ENCODE measurements at places on chromosomes 6 and 20.

DNA sequence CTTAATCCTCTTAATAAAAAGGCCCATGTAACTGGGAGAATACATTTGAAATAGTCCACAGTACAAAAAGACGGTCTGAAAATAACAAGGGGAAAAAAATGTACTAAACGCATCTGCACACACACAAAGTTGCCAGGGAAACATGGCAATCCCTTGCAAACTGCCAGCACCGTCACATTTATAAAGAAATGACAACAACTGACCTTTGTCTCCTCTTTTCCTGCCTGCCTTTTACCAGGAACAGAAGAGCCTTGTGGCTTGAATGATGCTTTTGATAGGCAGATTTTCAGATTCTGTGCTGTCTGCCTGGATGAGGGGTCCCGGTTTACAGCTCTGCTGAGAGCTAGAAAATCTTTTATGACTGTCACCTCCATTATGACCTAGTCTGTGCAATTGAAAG, 308.6 kb upstream of the ZFP64 start:
- DNase-seq: no peak

- DNase-seq: no peak
Observed at GRCh38 chr6:115704028-115704427, 356.7 kb downstream of the FRK start.

DNA sequence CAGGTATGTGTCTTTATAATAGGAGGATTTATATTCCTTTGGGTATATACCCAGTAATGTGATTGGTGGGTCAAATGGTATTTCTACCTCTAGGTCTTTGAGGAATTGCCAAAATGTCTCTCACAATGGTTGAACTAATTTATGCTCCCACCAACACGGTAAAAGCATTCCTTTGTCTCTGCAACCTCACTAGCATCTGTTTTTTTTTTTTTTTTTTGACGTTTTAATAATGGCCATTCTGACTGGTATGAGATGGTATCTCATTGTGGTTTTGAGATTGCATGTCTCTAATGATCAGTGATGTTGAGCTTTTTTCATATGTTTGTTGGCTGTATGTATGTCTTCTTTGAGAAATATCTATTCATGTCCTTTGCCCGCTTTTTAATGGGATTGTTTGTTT, 144.9 kb upstream of the RGS17 start:
- DNase-seq: no peak

- peak; percentile 67 for DNase-seq
Observed at GRCh38 chr6:19413323-19413722, 423.8 kb upstream of the ID4 start.

DNA sequence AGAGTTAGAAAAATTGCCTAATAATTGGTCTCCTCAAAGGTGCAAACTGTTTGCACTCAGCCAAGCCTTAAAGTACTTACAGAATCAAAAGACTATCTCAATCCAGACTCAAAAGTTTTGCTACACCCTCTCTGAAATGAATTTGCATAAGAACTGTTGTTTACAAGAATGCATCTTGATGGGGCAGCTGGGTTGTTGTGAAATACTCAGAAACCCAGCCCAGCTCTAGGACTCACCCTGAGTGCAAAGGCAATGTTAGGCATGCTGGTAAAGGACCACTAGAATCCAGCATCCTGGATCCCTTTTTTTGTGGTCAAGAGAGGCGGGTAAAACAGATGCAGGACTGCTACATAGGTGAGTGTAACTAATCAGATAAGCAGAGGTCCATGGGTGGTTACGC, 700.2 kb downstream of the EYS start:
- no peak for DNase-seq

DNA sequence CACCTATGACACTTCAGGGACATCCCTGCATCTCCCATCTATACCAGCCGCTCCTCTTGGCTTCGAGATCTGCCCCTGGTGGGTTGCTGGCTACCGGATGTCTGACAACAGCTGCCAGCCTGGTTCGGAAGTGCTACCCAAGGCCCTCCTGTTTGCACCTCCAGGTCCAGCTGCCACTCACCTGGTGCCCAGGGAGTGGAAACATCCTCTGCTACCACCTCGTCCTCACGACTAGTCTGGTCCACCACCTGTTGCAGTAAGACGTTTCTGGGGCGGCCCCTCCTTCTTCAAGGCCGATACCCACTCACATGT, 8.3 kb upstream of the PCMTD2 start:
- DNase-seq: no peak

DNA sequence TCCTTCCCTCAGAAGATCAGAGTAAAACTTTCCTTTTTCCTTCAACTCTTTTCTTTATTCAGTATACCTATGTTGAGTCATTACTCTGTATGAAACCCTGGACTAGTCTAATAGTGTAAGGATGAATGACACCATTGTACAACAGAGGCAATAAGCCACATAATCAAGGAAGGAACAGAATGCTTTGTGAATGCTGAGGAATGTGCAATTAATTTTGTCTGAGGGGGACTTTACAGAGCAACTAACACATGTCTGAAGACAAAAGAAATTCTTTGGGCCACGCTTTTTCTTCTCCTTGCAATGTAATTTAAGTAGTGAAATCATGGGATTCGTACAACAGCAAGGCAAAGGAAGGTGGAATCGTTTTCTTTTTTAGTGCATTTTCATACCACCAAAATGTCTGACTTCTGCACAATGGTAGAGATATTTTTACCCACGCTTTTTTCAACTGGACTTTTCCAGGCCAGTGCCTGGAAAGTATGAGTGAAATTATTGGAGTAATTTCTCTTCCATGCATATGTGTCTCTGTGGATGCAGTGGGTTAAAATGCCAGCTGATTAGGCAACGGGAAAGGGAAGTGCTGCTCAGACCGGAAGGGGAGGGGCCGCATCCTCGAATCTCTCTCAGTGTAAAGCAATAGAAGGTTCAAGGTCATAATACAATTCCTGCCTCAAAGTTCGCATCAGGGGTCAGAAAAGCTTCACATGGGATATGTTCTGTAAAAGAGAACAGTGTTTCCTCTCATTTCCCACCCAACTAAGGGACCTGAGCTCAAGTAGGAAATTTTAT, 89.9 kb upstream of the MTHFD1L start:
- no peak for DNase-seq

All from fibroblast of skin of right quadriceps (primary cell).